Memory B cell (primary cell): ENCODE measurements at places on chromosomes 3 and 15.

DNA sequence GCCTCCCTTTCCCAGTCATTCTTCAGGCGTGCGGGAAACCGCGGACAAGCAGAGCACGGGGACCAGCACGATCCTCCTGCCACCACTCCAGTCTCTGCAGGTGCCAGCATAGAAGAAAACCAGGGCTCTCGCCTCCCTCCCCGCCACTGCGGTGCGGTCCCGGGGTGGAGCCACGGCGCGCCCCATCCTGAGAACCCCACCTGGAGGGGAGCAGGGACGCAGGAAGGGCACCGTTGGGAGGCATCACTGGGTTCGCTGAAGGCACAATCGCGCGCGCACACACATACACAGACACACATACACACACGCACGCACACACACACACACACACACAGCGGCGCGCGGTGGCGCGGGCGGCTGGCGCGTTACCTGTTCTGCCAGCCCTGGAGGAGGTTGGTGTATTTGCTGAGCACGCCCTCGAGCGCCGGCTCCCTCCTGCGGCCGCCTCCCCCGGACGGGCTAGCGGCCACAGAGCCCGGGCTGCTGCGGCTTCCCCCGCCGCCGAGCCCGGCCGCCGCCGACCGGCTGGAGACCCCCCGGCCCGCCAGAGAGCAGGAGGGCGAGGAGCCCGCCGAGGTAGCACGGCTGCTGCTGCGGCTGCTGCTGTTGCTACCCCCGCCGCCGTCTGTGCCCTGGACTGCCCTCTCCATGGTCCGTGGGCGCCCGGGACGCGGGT is 394 bp downstream of the OSBPL10 start:
- peak overlapping the region; percentile 85 for H3K27ac ChIP-seq
- H3K4me1 ChIP-seq, result peaks cover 58% of the 10 kb centered on the region
- H3K27me3 ChIP-seq, result no peaks in the 10 kb centered on the region
- H3K4me3 ChIP-seq, result peak overlapping the region; percentile 100
- H3K36me3 ChIP-seq, result peaks cover 49% of the 10 kb centered on the region
- DNase-seq, result peak; percentile 67

DNA sequence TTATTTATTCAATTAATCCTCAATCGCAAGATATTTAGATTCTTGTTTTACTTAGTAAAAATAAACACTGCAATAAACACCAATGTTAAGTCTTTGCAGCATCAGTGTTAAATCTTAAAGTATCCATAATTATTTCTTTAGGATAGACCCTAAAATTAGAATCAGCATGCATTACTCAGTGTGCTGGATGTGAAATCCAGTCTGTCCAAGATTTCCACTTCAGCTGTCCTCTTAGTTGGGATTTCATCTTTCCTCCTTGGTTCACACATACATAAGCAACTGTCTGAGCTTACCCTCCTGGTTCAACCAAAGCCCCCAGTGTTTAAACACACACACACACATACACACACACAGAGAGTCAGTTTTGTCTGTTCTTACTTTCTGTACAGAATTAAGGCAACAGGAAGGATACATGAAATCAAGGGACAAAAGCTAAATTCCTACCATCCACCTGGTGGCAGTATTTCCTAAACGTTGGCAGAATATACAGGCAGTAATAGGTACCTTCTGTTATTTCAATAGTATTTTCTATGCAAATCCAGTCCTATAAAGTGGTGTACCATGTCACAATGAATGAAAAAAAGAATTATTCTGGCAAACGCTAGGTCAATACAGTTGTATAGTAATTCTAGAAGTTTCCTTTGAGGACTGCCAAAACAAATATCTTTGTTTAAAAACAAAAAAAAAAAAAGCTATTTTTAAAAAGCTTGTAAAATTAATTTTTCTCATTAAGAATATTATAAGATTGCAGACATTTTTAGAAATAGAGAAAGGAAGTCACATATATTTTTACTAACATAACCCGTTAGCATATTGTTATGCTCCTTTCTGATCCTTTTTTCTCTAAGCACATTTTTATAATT is 27.3 kb upstream of the DMXL2 start:
- peak; percentile 47 for DNase-seq
- no peak overlapping the region for H3K27ac ChIP-seq
- H3K36me3 ChIP-seq, result no peaks in the 10 kb centered on the region
- peaks cover 3% of the 10 kb centered on the region for H3K4me1 ChIP-seq
- H3K4me3 ChIP-seq, result no peak overlapping the region

DNA sequence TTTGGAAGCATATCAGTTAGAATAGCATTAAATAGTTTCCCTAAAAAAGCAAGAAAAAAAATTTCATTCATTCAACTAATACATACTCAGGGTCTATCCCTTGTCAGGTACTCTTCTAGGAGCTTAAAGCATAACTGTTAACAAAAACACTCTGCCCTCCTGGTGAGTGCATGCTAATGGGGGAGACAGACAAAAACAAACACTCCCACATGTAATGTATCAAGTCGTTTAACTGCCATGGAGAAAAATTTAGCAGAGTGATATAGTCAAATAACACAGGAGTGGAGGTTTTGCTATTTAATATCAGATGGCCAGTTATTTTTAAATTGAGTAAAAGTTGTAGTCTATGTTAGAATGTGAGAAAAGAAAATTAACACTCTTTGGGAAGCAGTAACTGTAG is 254.5 kb upstream of the RARB start:
- no peak overlapping the region for H3K27ac ChIP-seq

DNA sequence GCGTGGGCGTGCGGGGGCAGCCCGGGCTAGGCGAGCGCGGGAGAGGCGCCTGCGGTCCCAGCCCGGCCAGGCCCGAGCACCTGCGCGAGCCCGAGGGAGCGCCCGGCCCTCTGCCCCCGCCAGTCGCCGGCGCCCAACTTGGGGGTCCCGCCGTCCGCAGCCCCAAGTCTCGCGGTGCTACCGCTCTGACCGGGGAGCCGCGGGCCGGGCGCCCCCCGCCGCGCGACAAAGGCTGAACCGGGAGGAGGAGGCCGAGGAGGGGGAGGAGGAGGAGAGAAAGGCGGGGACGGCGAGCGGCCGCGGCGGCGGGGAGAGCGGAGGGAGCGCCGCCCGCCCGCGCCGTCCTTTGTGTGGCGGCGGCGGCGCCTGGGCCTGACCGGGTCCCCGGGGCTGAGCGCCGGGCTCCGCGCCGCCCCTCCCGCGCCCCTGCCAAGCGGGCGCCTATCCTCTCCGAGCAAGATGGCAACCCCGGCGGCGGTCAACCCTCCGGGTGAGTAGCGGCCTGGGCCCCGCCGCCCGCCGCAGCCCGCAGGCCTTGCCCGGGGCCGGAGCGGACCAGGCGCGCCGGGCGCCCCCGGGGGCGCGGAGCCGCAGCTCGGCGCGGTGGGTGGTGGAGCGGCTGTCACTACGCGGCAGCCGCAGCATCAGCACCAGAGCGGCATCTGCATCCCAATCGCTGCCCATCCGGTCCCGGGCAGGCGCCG is at the start of gene ARNT2:
Gene ARNT2 (plus strand): TSS at position 326 of the 704 bp plus-strand sequence. CDS start 134 bp downstream, at position 460.
- DNase-seq, result no peak
- no peaks in the 10 kb centered on the region for H3K36me3 ChIP-seq
- H3K4me1 ChIP-seq, result no peaks in the 10 kb centered on the region
- H3K27ac ChIP-seq, result no peak within 1 kb of the TSS
- no peak within 1 kb of the TSS for H3K4me3 ChIP-seq

DNA sequence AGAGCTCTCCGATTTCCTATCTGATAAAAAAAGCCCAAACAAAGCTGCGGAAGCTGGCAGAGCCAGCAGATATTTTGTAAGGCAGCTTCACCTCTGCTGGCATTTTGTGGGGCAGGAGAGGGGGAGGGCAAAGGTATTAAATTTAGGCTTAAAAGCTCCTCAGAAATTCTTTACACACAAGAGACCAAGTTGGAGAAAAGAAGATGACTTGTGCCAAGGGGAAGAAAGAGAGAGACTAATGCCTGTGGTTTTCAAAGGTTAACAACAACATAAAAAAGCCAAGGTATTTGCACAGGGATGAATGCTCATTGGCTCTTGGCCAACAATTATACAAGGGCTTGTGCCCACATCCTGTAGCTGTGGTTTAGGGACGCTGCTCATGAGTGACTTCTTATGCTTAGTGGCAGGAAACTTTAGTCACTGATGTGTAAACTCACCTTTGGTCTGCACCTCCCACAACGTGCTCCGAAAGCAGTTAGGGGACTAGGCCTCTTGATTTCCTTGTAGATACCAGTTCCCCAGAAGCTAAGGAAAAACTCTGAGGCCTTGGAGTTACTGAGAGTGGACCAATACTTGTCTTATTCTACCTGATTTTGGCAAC is 152.9 kb downstream of the TPRG1 start:
- peaks cover 7% of the 10 kb centered on the region for H3K4me1 ChIP-seq
- no peak overlapping the region for H3K4me3 ChIP-seq
- no peak for DNase-seq
- peaks cover 17% of the 10 kb centered on the region for H3K27me3 ChIP-seq
- H3K36me3 ChIP-seq, result no peaks in the 10 kb centered on the region
- no peak overlapping the region for H3K27ac ChIP-seq

- no peak for DNase-seq
- no peak overlapping the region for H3K4me3 ChIP-seq
- H3K36me3 ChIP-seq, result peaks cover 21% of the 10 kb centered on the region
- H3K27me3 ChIP-seq, result no peaks in the 10 kb centered on the region
Observed at GRCh38 chr3:58074997-58075396, 66.8 kb downstream of the FLNB start.

DNA sequence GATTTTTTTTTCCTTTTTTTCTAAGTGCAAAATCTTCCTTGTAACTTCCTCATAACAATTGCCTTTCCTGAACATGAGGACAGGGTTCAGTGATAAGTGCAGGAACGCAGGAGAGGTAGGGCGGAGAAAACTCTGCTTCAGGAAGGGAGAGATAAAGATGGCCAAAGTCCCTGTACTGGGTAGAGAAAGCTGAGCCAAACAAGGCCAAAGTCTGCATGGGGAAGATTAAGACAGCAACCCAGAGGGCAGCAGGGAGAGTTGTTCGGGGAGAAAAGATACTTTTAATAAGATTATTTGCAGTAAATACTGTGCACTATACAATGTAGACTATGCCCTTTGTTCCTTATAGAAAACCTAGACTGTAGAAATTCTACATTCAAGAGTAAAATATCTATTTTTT is 55.4 kb upstream of the LRRFIP2 start:
- no peak for DNase-seq

DNA sequence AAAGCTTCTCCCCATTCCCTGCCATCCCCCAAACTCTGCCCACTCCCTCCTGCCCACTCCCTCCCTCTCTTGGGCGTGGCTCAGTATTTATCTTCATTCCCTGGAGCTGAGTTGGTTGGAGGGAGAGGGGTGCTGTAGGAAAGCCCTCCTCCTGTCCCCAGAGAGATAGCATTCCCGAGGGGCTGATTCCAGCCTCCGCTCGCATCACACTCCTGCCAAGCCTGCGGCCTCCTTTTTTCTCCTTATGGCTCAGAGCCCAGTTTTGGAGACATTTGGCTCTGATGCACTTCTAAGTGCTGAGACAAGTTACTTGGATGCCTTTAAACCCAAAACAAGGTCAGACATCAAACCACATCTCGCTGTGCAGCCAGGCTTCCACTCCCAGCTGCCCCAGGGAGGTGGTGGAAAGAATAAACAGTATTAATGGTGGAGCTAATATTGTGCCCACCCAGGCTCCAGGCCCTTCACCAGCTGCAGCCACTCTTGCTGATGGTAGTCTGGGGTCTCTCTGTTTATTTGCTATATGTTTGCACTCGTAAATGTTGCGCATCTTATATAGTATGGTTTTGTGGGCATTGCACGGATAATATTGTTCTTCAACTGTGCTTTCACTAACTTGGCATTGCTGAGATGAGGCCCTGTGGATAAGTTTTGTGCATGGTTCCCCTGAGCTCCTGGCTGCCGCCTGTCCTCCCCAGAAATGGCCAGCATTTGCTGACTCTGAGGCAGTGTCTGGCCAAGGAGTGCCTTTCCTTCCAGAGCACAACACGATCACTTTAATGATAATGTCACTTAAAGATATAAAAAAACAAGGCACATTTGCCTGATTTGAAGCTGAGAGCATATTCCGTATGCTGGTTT is 157.2 kb downstream of the LRRC28 start:
- no peak overlapping the region for H3K27ac ChIP-seq
- no peak for DNase-seq
- no peaks in the 10 kb centered on the region for H3K27me3 ChIP-seq
- no peaks in the 10 kb centered on the region for H3K4me1 ChIP-seq

DNA sequence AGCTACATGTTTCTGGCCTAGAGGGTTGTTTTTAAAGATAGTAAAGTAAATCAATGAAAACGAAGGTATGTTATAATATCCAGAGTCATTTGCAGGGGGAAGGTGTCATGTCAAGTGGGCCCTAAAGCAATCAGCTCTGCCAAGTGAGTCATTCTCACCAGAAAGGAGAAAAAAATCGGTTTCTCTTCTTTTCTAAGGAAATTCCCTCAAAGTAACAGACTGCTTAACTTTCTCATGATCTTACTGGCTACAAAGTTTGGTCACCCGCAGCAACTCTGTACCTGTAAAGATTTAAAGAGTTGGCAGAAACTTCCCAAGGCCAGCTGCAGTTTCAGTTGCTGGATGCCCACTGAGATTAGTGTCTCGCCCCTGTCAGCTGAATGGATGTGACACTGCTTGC is 5.5 kb upstream of the FSIP1 start:
- H3K27me3 ChIP-seq, result no peaks in the 10 kb centered on the region
- no peak for DNase-seq
- H3K27ac ChIP-seq, result no peak overlapping the region
- peaks cover 15% of the 10 kb centered on the region for H3K4me1 ChIP-seq

DNA sequence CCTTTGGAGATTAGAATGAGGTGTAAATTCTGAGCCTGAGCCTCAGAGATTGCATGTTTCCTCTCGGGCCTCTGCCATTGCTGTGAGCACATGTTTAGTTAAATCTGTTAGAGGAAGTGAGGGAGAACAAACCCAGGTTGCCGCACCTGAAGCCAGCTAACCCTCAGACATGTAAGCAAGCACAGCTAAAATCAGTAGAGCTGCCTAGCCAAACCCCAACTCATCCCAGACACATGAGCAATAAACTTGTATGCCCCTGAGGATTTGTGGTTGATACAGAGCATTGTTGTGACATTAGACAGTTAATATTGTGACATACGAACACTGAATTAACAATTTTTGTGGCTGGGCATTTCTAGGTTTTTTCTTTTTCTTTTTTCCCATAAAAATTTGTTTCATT is 41.9 kb downstream of the NMD3 start:
- no peak overlapping the region for H3K4me3 ChIP-seq
- peaks cover 46% of the 10 kb centered on the region for H3K36me3 ChIP-seq
- H3K4me1 ChIP-seq, result peaks cover 2% of the 10 kb centered on the region
- peak overlapping the region; percentile 25 for H3K27ac ChIP-seq
- H3K27me3 ChIP-seq, result no peaks in the 10 kb centered on the region

DNA sequence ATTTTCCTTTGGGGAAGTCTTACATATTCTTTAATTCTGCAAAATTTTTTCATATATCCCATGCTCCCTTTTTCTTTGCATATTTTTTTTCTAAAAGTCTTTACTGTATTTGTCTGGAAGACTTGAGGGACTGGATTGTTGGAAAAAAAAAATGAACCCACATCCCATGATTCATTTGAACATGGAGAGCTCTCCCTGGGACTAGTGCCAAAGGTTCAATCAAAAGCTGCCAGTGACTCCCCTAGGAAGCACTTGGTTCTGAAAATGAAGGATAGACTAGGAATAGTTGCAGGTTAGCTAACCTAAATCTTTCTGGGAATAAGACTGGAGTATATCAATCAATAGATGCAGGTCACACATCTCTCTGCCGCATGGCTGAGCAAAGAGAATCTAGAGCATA is 16.4 kb upstream of the BNC1 start:
- no peak overlapping the region for H3K4me3 ChIP-seq
- no peaks in the 10 kb centered on the region for H3K4me1 ChIP-seq
- no peak for DNase-seq
- no peak overlapping the region for H3K27ac ChIP-seq

GRCh38 chr15:96351761-96352603 is 21.5 kb downstream of the NR2F2 start:
- no peak for DNase-seq
- H3K27ac ChIP-seq, result no peak overlapping the region
- H3K36me3 ChIP-seq, result no peaks in the 10 kb centered on the region
- no peak overlapping the region for H3K4me3 ChIP-seq
- peaks cover 3% of the 10 kb centered on the region for H3K4me1 ChIP-seq
- H3K27me3 ChIP-seq, result peaks cover 31% of the 10 kb centered on the region
